ENCODE measurements at places on chromosomes 1 and 21.
A peak's percentile ranks its signal among the peaks of the same experiment; 100 is the strongest.

DNA sequence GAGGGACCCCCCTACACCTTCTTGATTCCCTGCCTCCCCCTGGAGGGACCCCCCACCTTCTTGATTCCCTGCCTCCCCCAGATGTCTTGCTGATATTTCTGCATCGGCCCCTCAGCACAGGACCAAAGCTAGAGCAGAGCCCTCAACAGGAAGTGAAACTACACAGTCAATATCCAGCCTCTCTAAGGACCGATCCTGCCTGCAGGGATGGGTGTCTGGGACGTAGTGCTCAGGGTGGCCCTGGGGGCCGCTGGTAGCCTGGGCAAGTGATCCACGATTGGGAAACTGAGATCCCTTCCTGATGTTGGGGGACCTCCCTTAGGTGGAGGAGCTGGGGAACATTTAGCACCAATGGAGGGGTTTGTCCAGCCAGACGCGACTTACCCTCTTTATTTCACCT lies 3.9 kb upstream of the LEFTY2 start:
- no peak for DNase-seq

- DNase-seq: peak; percentile 65
Measured at GRCh38 chr1:27603309-27603680, 649 bp downstream of the AHDC1 start.

DNA sequence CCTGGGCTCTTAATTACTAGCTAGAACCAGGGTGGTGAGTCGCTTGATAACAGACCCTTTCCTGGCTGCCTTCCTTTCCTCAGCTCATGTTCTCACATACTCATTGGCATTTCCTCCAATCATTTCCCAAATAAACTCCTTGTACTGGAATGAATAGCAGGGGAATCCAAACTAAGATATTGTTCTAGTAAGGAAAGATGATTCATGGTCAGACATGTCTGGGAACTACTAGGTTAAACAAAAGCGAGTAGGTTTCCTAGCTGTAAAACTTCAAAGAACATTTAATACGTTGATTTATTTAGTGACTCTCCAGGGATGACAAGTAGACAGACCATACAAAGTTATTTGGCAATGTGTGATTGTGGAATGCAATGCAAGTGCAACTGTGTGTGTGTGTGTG lies 121.2 kb upstream of the KCNJ6 start:
- DNase-seq: no peak

DNA sequence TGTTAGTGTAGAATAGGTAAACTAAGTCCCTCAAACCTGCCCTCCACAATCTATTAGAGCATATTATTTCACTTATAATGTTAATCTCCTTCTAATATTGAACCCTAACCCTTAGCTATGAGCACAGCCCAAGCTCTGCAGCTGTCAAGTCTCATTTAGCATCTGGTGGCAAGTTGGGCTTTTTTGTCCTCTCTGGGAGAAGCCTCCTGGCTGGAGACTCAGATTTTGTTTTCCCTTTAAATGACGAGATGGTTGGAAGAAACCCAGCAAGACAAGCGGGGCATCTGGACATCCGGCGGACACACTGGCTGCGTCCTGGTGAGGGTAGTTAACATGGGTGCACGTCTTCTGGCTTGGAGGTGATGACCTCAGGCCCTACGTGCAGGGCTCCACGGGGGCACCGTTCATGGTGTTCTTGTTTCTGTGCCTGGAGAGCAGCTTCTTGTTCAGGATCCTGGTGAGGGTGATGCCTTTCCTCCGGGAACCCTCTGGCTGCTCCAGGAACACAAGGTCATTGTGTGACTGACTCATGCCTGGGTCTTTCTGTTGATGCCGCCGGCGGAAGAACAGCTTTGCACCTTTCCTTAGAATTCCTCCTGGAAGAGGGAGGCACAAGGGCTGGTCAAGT lies 9.7 kb upstream of the PRDM15 start:
- DNase-seq: no peak

- DNase-seq: no peak
Measured at GRCh38 chr1:215643592-215644321, 76.7 kb downstream of the KCTD3 start.

DNA sequence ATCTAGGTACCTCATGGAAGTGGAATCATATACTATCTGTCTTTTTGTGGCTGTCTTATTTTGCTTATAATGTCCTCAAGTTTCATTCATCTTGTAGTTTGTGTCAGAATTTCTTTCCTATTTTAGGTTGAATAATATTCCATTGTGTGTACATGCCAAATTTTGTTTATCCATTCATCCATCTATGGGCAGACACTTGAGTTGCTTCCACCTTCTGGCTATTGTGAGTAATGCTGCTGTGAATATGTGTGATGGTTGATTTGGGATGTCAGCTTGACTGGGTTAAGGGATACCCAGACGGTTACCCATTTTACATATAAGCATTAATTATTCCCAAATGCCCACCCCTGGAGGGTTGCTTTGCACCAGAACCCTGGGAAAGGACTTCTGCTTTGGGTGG lies 477.5 kb downstream of the PTPRU start:
- DNase-seq: no peak

DNA sequence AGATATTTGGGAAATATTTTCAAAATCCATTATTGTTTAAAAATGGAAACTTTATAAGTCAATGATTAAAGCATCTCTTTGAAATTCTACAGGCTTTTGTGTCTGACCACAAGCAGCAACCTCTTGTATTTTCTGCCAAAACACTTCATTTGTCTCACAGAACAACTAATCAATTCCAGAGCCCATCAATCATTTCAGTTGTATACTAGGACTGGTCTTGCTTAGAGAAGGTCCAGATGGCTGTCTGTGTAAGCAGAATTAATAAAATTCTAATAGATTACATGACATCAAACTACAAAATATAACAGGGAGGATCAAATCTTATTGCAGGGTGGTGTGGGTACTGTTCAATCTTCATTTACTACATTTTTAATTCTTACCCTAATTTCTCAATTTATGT lies 76.4 kb downstream of the ACBD6 start:
- no peak for DNase-seq

DNA sequence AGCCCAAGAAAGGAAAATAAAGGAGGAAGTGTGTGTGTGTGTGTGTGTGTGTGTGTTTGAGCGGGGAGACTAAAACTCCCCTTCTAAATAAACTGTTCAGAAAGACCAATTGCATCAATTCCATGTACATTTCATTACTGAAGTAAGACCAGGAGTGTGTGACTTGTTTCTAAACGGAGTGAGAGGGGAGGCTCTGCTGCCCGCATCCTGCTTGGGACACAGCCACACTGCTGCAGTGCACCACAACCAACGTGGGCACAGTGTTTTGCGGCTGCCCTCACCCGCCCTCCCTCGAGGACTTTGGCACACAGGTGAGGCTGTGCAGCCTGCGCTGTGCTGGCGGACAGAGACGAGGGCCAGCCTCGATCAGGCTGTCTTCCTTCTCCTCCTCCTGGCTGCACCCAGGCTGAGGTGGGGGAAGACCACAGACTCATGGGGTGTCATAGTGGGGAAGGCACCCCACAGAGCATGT lies 31.0 kb upstream of the H6PD start:
- DNase-seq: no peak

GRCh38 chr1:68454534-68454933 lies 4.8 kb upstream of the RPE65 start:
- no peak for DNase-seq

- no peak for DNase-seq
Measured at GRCh38 chr1:115320377-115320776, 17.7 kb downstream of the NGF start.

DNA sequence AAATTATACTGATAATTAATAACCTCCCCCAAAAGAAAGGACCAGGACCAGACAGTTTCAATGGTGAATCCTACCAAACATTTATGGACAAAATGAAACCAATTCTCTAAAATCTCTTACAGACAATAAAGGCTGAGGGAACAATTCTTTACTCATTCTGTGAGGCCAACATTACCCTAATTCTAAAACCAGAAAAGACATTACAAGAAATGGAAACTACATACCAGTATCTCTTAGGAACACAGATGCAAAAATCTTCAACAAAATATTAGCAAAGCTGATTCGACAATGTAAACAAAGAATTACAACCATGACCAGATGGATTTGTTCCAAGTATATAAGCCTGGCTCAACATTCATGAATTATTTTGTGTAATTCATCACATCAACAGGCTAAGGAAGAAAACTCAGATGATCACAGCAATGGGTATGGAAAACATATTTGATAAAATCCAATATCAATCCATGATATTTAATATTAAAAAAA lies 8.6 kb downstream of the TMED5 start:
- no peak for DNase-seq

GRCh38 chr1:162672622-162673260 lies 40.5 kb downstream of the DDR2 start:
- no peak for DNase-seq

DNA sequence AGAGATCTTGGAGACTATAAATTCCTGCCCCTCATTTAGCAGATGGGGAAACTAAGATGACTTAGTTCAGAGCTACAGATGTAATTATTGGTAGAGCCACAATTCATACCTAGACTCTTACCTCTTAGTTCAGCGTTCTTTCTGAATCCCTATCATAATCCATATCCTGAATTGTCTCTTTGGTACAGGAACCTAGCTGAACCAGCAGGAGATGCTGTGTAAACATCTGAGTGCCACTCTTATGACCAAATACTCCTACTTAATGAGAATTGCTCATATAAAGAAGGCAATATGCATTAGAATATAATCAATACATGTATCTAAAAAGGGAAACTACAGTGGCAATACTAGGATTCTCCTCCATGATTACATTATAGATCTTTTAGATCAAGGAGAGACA lies 459.0 kb downstream of the SIPA1L2 start:
- no peak for DNase-seq

- no peak for DNase-seq
Measured at GRCh38 chr1:161382214-161383019, 14.7 kb upstream of the CFAP126 start.

Data from H1 (cell line).